ENCODE measurements at places on chromosomes 5 and 9.

DNA sequence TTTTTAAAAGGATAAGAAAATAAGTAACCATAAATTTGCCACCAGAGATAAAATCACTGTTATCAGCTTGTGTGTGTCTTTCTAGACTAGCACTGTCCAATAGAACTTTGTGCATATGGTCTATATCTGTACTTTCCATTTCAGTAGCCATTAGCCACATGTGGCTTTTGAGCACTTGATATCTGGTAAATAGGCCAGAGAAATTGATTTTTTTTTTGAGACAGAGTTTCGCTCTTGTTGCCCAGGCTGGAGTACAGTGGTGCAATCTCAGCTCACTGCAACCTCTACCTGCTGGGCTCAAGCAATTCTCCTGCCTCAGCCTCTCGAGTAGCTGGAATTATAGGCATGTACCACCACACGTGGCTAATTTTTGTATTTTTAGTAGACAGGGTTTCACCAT, 17.8 kb downstream of the RBM27 start:
- DNase-seq: no peak

DNA sequence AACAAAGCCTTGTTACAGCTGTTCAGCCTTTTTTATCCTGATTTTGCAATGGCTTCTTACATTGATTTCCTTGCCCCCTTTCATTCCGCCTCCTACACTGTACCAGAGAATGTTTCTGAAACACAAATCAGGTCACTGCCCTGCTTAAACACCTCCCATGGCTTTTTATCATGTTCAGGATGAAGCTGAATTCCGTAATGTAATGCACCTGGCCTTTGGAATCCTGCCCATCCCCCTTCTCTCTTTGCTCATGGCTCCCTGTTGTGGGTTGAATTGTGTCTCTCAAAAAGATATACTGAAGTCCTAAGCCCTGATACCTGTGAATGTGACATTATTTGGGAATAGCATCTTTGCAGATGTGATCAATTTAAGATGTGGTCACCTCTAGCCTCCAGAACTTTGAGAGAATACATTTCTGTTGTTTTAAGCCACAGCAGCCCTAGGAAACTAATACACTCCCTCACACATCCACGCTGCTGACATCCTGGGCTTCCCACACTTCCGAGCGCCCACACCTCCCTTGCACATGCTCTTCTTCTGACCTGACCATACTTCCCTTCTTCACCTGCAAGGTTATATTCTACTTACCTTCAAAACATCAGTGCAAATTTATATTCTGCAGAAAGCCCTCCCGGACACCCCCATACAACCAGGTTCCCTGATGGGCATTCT, 101.2 kb downstream of the DNAH5 start:
- no peak for DNase-seq

DNA sequence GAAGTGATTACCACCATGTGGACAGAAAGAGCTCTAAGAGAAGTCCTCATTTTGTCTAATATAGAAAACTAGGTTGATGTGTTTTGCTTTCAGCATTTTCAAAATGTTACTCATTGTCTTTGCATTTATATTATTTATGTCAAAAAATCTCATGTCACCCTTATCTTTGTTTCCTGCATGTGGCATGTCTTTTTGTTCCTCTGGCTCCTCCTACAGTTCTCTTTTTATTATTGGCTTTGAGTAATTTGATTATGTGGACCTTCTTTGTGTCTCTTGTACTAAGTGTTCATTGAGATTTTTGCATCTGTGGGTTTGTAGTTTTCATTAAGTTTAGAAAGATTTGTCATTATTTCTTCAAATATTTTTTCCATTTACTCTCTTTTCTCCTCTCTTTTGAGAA, 58.8 kb downstream of the GNG10 start:
- no peak for DNase-seq

GRCh38 chr9:96222132-96222531, 79.8 kb downstream of the HSD17B3 start:
- no peak for DNase-seq

- DNase-seq: no peak
These were observed 92.5 kb downstream of the CACNA1B start for GRCh38 chr9:137970098-137970497.

DNA sequence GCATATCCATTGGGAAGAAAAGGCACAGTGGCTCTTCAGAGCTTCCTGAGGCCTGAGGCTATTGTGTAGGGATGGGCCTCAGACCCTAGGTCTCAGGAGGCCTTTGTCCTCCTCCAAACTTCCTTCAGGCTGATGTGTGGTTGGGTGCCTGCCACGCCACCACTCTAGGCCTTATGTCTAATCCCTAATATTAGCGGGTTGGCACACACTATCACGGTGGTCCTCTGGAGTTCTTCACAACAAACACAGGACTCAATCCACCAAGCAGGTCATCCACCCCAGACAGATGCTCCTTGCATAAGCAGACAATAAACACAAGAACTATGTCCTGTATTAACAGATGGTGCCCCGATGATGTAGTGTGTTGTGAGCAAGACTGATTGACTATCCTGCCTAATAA, 31.0 kb upstream of the FSTL4 start:
- no peak for DNase-seq

DNA sequence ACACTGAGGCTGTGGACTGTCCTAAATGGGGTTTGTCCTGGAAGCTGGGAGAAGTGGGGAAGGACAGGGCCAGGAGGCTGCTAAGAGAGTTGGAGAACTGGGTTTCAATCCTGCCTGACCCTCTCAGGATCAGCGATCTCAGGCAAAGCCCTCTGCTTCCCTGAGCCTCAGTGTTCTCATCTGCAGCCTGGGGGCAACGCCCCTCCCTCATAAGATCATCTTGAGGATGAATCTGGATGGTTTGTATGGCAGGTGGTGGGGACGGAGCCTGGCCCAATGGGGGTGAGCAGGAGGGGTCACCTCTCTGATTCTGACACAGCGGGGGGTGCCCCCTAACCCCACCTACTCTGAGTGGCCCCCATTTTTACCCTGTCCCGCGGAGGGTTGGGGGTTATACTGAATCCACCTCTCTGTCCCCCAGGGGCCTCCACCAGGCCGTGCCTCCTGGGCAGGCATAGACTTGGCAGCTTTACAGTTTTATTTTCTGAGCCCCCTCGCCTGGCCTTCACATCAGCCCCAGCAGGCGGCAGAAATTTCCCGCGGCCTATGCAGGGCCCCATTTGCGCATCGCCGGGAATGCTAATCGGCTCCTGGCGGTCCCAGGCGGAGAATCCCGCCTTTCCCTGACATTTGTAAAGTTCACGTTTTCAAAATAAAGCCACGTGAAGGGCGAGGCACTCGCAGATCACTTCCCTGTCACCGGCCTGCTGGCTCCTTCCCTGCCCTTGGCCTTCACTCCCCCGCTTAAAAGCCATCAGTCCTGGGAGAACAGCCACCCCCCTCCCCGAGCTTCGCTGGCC, 17.8 kb upstream of the LAMC3 start:
- DNase-seq: no peak

- no peak for DNase-seq
These were observed at the start of gene NR2F1-AS1 for GRCh38 chr5:93580927-93581445. TSS of gene NR2F1-AS1 (minus strand) at chr5:93581219.

DNA sequence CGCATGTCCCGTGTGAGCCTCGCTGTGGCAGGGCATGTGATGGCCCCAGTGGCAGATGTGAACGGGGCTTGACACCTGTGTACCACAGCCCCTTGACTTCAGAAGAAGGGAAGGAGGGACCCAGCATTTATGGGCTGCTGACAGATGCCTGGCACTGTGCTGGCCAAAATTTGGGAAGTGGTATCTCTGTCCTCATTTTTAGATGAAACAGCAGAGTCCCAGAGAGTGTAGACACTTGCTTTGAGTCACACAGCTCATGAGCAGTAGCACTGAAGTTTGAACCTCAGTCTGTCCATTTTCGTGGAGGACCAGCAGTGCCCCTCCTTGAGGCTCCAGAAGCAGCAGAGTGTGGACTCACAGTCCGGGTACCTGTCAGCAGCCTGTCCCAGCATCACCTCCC, 16.5 kb downstream of the NEK6 start:
- no peak for DNase-seq

- no peak for DNase-seq
These were observed 106.3 kb downstream of the GDA start for GRCh38 chr9:72255569-72255968.

- no peak for DNase-seq
These were observed 624.9 kb upstream of the GRAMD2B start for GRCh38 chr5:125798307-125798706.

GRCh38 chr5:102283102-102283797, 12.8 kb downstream of the SLCO4C1 start:
- peak; percentile 68 for DNase-seq

DNA sequence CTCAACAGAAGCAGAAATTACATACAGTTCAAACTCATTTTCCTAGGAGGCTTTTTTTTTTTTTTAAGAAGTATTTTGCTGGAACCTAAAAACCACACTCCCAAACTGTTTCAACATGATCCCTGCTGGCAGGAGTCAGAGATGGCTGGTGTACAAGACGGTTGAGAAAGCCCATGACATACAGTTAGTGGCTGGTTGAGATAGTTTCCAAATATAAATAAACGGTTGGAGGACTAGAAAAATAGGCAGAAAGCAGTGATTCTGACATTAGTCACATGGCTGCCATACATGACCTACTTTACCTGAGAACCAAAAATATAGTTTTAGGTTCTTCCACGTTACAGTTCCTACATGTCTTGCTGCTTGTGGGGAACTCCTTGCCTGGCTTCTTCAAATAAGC, 31.7 kb upstream of the BASP1 start:
- DNase-seq: no peak

DNA sequence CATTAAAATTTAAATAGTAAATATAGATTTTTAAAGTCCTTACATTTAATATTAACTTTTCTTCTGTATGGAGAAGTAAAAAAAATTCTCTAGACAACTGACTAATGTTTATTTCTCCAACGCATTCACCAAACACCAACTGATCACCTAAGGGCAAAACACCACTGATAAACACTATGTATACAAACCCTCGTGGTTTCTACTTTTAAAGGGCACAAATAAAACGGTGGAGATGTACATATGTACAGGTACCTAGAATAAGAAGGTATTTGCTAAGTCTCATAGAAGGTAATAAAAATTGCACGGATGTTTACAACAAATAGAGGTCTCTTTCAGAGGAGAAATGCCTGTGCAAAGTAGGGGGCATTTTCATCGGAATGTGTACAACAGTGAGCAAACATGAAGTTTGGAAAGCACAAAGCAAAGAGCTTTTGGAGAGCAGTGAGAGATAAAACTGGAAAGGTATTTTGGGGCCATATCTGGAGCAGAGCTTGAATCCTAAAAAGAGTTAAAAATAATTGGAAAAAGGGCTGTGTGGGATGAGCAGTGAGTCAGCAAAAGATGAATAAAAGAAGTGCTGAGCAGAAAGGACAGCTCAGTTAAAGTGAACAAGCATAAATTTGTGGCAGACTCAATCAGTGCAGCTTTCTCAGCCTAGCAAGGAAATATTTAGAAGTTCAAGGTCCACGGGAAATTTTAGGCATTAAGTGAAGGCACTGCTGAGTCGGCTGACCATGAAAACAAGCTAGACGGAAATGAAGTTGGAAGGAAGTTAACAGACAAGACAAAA, 160.0 kb downstream of the TMEM161B start:
- no peak for DNase-seq

DNA sequence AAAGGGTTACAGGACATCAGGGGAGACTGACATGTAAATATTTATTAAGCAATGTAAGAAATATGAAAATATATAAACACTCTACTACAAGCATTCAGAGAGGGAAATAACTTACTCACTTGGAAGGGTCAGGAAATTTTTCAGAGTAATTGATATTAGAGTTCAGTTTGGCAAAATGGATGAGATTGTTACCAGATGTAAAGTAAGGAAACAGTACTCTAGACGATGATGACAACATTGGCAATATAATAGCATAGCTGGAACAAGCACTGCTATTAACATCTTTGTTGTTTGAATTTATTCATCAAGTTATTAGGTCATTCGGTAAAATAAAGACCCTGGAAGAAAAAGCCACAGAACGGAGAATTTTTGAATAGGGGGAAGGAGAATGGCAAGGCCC, 49.1 kb downstream of the GNA14 start:
- DNase-seq: no peak

- DNase-seq: no peak
These were observed 106.3 kb downstream of the ROR2 start for GRCh38 chr9:91843623-91844148.

GRCh38 chr9:127185931-127186781, 63.7 kb upstream of the ANGPTL2 start:
- DNase-seq: no peak

- peak; percentile 28 for DNase-seq
These were observed 983 bp downstream of the GCNT1 start for GRCh38 chr9:76459694-76460635.

DNA sequence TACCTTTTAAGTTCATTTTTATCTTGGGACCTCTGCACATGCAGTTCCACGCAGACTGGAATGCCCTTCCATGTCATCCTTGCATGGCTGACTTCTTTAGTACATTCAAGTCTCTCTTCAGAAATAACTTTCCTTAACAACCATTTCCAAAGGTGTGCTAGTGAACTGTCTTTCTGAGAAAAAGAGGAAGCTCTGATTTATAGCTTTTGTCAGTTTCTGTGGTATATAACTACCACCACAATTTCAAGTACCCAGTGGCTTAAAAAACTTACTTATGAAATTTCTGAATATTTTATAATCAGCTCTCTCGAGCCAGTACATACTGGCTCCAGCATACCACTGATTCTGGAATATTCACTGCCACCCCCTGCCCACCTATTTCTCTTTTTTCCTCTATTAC, 1613.8 kb downstream of the MAT2B start:
- peak; percentile 49 for DNase-seq

GRCh38 chr5:6739603-6740002, 26.4 kb downstream of the TENT4A start:
- DNase-seq: no peak

DNA sequence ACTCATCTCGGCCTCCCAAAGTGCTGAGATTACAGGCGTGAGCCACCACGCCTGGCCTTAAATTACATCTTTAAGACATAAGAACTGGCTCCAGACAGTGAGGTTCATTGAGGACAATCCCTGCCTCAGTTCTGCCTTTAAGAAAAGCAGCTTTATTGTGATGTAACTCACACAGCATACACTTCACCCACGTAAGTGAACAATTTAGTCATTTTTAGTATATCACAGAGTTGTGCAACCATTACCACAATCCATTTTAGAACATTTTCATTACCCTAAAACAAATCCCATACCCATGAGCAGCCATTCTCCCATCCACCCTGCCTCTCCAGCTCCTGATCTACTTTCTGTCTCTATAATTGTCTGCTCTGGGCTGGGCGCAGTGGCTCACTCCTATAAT, 24.0 kb upstream of the LTC4S start:
- no peak for DNase-seq

DNA sequence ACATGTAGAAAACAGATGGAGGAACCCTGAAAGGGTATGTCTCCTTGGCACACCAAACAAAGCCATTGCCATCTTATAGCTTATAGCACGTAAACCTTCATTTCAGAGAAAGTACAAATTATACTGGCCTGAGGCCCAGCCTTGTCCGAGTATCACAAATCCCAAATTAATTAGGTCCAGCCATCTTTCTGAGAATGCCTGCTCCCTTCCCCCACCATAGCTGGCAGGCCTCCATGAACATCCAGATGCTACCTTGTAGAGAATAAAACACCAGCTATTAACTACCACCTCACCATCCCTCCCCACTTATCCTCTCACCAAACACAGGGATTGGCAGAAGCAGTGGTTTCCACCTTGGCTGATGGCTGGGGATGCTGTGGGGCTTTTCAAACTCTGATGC, 224.0 kb downstream of the SPOCK1 start:
- no peak for DNase-seq

All from GF-D8 (cell line).